H7 (cell line): ENCODE measurements at places on chromosomes 5 and 9. TPM values are rescaled to one million over a fixed set of nuclear protein-coding genes. Genes with fewer than 3 reads are reported as not detected.

- DNase-seq, result no peak
These were observed 2.3 kb downstream of the SSBP2 start for GRCh38 chr5:81748556-81748955.

DNA sequence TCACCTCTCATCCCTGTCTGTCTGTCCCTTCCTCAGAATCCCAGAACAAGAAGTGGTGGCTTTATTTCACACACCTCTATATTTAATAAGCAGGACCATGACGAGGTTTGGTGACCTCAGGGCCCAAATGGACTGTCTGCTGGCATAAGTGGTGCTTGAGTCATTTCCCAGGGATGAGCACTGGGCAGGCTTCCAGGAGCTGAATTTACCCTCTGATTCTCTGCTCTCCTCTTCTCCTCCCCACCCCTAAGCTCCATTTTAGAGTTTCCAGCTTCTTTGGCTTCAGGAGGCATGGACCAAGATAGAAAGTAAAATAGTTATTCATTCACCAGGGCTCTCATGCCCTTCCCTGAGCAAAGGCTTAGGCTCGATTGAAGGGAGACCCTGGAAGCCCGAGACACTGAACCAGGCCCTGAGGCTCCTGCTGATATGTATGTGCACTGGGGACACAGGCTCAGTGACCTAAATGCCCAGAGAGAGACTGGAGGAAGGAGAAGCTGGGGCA is 69.1 kb downstream of the PPARGC1B start:
- no peak for DNase-seq

DNA sequence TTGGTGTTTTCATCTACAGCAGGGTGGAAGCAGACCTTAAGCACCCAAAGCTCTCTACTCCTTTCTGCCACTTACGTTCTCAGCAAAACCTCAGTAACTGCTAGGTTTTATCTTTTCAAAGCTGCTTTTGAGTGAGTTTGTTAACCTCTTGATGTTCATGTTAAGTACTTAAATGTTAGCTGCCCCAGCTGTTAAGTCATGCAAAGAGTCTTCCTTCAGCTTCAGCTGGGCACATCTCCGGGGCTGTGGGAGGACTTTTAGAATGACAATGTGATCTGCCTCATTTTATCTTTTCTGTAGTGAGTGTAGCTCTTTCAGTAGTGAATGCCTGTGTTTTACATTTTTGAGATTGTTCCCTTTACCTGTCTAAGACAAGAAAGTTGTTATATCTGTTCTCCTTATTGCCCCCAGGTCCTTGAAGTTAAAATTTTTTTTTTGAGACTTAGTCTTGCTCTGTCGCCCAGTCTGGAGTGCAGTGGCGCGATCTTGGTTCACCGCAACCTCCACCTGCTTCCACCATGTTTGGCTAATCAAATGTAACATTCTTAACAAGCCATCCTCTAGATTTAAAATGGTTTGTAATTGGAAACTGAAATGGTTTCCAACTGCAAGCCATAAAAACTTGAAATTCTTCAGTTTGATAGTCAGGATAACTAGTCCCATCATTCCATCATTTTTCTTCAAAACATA is 19.6 kb downstream of the KDM4C start:
- peak; percentile 43 for DNase-seq

GRCh38 chr5:137236252-137236651 is 262.9 kb downstream of the SPOCK1 start:
- DNase-seq, result no peak

DNA sequence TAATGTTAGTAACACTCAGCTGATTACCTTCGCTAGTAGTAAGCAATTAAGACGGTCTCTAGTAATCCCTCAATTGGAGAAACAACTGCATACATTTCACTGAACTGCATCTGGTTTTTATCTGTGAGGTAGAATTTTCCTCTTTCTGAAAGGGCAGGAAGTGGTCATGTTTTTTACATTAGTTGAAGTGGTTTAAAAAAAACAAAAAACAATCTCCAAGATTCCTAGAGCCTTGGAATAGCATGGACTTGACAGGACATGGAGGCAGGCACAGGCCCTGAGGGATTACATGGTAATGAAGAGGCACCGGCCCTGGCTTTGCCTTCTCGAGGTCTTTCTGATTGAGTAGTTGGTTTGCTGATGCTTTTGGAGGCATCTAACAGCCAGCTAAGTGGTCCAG is 25.8 kb downstream of the THBS4 start:
- DNase-seq, result no peak

Gene ABO
- 0.63 TPM in 1 of 2 replicates, not detected in the other for total RNA-seq

Gene ITK
- total RNA-seq, result 0.03 and 0.15 TPM in 2 replicates

Gene RGS3
- total RNA-seq, result 18.2 and 22.4 TPM in 2 replicates

Gene PCDHB10
- 0.03 and 0.33 TPM in 2 replicates for total RNA-seq

Gene TEX10
- total RNA-seq, result 44.9 and 57.2 TPM in 2 replicates

Gene C5orf58
- total RNA-seq, result 4.3 and 4.9 TPM in 2 replicates
